ENCODE measurements at places on chromosomes 6 and 20.
A peak's percentile ranks its signal among the peaks of the same experiment; 100 is the strongest.

DNA sequence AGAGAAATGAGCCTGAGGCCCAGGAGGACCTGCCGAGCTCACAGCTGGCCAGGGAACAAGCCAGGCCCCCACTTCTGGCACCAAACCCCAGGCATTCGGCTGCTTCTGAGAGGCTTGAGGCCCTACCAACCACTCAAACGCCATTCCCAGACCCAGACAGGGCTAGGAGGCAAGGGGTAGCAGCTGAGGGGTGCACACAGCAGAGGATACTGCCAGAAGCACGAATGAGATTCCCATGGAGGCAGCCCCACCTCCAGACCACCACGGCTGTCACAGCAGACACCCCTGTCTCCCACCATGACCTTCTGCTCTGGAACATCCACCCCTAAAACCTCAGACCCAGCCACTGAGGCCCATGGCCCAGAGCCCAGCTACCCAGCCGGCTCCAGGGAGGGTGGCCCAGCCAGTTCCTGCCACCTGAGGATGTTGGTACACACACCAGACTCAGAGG lies 36.1 kb downstream of the NTSR1 start:
- DNase-seq = no peak

- DNase-seq = no peak
Observed at GRCh38 chr6:6643398-6643797, 54.9 kb downstream of the LY86 start.

GRCh38 chr6:1708820-1709219 lies 99.1 kb downstream of the FOXC1 start:
- DNase-seq = no peak

GRCh38 chr6:14766391-14766994 lies 479.4 kb upstream of the JARID2 start:
- DNase-seq = no peak

DNA sequence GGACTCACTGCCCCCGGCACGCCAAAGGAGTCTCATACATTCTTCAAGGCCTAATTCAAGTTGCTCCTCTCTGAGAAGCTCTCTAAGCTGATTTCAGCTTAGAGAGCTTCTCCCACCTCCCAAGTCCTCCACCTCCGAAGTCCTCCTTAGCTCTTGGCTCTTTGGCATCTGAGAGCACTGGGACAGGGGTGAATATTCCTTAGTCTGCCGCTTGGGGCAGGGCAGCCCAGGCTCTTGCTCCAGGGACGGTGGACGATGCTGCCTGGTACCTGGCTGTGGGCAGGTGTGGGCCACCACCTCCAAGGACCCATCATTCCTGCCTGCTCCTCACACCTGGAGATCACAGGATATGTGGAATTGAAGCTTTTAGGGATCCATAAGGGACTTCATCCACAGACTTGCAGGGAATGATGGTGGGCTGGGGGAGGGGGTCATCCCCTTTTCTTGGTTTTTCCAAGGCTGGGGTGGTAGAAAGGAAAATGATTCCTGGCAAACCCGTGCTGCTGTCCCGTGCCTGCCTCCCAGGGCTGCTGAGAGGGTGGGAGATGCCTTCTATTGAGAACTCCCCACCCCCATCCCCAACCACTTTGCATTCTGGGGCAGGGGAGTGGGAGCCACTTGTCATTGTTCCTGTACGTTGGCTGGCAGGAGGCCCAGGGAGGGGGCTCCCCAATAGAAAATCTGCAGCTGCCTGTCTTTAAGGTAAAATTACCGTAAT lies 57.4 kb downstream of the ARHGAP40 start:
- DNase-seq = no peak

- no peak for DNase-seq
Observed at GRCh38 chr6:14053811-14054210, 63.8 kb upstream of the CD83 start.

DNA sequence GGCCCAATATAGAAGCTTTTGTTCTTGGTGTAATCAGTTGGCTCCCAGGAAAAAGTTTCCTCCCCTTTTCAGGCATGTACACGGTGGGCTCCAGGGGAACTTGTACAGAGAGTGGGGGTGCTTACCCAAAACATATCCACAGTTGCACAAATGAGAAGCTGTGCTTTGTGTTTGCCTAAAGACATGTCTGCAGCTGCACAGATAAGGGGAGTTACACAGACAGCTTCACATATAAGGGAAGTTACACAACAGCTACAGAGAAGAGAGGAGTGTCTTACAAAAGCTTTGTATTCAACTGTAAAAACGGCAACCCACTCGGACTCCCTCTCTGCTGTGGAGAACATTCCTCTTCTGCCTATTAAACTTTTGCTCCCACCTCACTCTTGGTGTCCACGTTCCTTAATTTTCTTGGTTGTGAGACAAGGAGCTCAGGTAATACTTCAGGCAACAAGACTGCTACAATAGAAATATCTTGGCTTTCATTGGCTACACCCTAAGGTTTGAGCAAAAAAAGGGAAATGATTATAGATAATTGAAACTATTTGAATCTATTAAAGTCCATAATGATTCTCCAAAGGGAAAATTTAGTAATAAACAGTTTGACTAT lies 7.4 kb upstream of the PNRC1 start:
- no peak for DNase-seq

DNA sequence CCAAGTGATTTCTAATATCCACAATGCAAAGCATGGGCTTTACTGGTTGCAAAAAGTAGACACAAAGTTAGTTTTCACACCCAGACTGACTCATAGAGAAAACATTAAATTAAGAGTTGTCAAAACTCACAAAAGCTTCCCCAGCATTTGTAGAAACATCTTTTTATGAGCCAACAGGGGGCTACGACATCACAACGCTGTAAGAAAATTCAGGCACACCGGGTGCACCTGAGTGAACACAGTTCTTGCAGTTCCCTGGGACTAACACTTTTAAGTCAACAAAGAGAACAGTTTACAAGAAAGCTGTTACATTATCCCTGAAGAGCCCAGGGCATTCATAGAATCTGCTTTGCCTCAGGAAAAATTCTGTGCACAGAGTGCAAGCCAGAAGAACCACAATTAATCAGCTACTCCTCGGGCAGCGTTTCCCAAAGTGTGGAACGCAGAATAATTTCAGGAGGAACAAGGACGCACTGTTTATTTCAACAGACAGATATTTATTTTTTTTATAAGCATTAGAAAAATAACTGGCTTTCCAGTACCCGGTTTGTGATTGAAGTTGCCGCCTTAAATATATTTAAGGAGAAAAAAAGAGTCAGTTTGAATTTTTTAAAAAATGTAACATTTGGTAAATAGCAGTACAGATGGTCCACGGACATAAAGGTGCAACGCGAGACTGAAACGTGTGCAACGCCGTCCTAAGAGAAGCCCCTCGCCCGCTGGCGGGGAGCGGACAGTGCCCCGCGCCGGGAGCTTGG lies 1.2 kb downstream of the NCOA5 start:
- no peak for DNase-seq

- no peak for DNase-seq
Observed at GRCh38 chr6:151073701-151074100, 166.1 kb upstream of the AKAP12 start.

DNA sequence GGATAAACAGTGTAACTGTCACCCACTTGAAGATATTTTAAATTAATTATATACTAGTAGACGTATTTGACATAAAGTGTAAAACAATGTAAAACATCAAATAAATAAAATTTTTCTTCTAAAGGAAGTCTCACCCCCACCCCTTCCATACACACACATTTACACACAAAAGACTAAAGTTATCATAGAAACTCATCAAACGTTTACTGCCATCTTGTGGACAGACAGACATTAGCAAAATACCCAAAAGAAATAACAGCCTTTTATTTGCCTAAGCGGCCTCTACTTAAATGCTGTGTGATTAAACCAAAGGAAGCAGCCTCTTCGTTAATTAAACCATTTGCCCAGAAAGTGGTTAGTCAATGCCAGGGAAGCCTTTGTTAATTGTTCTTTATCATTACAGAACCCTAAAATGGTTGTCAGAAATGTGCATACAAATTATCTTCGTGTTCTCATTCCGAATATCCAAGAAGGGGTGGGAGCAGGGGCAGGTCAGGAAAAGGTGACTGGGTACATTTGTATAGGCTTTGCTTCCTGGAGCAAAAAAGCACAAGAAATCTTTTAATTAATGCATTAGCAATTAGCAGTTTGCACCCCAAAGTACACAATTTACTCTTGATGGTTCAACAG lies 176.2 kb upstream of the SASH1 start:
- peak; percentile 70 for DNase-seq

GRCh38 chr6:137734875-137735182 lies 132.2 kb upstream of the TNFAIP3 start:
- no peak for DNase-seq

- no peak for DNase-seq
Observed at GRCh38 chr6:2178125-2178524, 67.3 kb downstream of the GMDS start.

- DNase-seq = peak; percentile 18
Observed at GRCh38 chr6:1970151-1970561, 275.2 kb downstream of the GMDS start.

DNA sequence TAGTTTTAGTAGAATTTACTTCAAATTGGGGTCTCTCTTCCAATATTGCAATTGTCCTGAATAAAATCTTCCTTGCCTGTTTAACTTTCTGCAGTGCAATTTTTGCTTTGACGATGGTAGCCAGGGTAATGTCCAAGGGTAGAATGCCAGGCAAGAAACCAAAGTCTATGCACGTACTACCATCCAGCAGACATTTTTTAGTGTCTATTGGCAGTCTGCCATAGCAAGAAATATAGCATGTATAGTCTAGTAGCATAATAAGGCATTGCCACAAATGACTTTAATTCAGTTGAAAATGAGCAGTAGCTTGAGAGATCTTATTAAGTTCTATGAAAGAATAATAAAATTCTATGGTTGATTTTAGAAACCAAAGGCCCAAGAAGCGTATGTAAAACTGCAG lies 62.3 kb upstream of the KCNQ5 start:
- DNase-seq = no peak

DNA sequence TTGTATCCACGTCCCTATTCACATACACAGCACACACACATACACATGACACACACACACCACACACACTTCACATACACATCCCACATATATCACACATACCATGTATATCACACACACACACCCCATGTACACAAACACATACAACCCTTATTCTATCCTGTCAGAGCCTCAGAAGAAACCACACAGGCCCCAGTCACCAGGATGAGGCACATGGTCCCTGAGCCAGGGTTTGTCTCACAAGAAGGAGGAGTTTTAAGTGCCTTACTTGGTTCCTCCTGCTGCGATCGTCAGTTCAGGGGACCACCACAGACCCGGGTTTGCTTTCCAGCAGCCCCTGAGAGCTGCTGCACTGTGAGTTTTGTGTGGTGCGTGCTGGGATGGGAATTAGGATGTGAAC lies 23.6 kb downstream of the BFSP1 start:
- DNase-seq = no peak

- DNase-seq = peak; percentile 72
Observed at GRCh38 chr6:117906958-117907600, at the start of gene SLC35F1. SLC35F1 (plus strand) TSS chr6:117907264.

DNA sequence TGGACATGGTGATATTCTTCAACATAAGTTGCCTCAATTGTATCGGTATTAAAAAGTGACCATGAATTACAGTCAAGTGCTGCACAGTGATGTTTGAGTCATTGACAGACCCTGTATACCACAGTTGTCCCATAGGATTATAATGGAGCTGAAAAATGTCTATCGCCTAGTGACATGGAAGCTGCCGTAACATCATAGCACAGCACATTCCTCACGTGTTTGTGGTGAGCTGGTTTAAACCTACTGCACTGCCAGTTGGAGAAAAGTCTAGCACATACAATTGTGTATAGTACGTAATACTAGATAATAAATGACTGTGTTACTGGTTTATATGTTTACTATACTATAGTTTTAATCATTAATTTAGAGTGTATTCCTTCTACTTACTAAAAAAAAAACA lies 150.2 kb downstream of the CDH26 start:
- DNase-seq = no peak

DNA sequence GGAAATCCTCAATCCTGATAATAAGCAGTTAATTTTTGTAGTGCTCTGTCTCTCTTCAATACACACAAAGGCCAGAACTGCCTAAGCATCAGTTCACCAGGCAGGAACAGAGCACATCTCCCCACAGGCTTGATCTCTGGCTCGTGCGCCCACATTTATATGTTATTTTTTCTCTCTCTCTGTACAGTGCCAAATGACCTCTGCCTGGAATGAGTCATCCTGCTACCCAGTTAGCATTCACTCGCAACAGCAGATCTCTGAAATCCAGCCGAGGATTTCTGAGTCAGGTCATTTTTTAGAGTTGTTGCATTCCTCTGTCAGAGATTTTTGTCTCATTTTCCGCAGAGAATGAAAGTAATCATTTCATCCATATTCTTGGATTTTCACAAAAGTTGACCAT lies 107.1 kb downstream of the COL12A1 start:
- no peak for DNase-seq

GRCh38 chr6:53989504-53989903 lies 121.7 kb upstream of the MLIP start:
- DNase-seq = no peak

DNA sequence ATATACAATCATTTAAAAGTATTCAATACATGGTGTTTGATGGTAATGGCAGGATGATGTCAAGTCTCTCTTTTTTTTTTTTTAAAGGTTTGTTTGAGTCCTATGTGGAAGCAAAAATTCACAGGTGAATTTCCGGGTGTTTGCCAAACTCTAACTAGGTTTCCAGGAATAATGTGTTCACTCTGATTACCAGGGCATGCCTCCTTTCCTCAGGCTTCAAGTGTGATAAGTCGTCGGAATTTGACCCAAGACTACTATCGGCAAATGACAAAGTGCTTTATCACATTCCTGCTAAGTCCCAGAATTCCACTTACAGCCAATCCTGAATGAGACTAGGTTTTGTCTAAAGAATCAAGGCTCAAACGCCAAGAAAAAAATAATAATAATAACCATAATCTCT lies 7.3 kb downstream of the OARD1 start:
- no peak for DNase-seq

DNA sequence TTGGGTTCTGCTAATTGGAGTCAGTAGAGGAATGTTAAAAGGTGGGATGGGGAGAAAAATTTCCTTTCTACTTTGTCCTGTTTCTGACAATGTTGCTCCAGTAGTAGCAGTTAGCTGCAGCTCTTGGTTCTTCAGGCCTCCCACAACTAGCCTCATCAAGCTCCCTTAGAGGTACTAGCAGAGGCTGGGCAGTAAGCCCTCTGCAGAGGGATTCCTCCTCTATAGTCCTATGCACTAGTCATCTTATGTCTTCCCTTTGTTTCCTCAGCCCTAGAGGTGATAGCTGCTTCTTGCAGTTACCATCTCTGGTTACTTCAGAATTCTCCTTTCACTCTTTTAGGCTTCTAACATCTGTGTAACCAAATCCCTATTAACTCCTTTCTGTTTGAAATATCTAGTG lies 99.8 kb downstream of the FILIP1 start:
- DNase-seq = no peak

GRCh38 chr6:160035693-160036330 lies 66.9 kb downstream of the IGF2R start:
- no peak for DNase-seq

GRCh38 chr20:49956689-49957088 lies 20.5 kb downstream of the RNF114 start:
- DNase-seq = no peak

GRCh38 chr20:44683263-44684046 lies 31.7 kb upstream of the CCN5 start:
- peak; percentile 56 for DNase-seq

- no peak for DNase-seq
Observed at GRCh38 chr6:95587989-95588388, 10.7 kb downstream of the MANEA start.

All from NCI-H774 (cell line).